ENCODE measurements at places on chromosomes 1 and 21.

DNA sequence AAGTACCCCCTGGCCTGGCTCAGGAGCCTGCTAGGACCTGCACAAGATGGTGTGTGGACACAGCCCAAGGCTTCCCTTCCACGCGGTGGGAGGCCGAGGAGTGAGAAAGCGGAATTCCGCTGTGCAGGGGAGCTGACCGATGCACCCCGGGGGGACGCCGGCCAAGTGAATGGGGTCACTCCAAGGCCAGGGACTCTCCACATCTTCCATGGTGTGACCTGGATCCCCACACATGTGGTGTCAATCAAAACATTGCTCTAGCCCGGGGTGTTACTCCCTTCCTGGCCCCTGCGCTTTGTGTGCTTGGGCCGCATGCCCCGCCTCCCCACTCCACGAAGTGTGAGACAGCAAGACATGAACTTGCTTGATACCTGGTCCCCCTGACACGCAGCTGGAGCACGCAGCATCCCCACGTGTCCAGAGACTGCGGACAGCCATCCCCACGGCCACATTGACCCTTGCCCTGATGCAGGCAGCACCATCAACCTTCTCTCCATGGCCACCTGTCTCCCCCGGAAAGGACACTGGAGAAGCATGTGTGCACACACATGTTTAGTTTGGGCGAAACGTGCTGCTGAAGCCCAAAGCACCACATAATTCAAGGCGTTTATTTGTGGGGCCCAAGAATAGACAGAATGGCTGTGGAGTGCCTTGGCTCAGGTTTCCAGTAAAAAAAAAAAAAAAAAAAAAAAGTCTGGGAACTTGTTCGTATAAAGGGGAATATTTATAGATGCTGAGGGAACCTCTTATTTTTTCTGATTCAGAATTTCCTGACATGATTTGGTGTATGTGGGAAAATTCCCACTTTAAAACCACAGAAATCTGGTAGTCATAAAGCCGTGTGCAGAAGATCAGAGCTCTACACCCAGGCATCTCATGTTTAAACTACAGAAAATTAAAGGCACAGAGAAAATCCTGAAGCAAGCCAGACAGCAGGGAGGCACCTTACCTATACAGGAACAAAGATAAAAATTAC, 171.7 kb downstream of the HUNK start:
- no peak for DNase-seq

- no peak for DNase-seq
Measured at GRCh38 chr1:110647254-110647891, 27.4 kb downstream of the KCNA3 start.

- DNase-seq: no peak
Measured at GRCh38 chr1:115545791-115546733, 95.7 kb upstream of the VANGL1 start.

GRCh38 chr1:65138524-65138923, 9.5 kb upstream of the AK4 start:
- no peak for DNase-seq
